ENCODE measurements at places on chromosomes 13 and 19. TPM values are rescaled to one million over a fixed set of nuclear protein-coding genes. Genes with fewer than 3 reads are reported as not detected.

DNA sequence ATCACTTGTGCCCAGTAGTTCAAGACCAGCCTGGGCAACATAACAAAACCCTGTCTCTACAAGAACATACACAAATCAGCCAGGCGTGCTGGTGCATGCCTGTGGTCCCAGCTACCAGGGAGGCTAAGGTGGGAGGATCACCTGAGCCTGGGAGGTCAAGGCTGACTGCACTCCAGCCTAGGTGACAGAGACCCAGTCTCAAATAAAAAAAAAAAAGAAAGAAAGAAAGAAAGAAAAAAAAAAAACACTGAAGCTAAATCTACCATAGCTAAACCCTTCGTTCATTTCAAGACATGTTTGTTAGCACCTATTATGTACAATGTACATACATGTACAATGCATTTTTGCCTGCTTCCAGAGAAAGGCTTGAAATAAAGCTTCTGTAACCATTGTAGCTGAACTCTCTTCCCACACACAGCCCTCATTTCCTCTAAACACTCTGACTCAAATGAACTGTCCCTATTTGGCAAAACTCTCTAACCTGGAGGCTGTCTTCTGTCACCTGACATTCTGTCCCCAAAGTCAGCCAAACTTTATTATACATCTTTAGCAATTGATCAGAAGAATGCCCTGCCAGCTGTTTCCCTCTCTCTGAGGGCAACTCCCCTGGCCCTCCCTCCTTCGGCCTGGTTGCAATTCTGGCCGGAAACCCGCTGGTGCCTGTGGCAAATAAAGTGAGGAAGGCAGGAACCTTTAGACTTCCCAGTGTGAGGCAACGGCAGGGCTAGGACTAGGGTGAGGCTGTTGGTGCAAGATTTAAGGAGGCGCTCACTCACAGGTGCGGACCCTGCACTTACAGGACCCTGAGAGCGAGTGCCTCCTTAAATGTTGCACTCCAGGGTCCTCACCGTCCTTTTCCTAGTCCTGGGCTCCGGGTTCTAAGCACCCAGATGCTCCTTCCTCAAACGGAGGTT lies 1.8 kb downstream of the ETHE1 start:
- no peaks in the 10 kb centered on the region for H3K36me3 ChIP-seq
- H3K4me3 ChIP-seq, result peak overlapping the region; percentile 87
- H3K27me3 ChIP-seq, result no peaks in the 10 kb centered on the region
- H3K27ac ChIP-seq, result peak overlapping the region; percentile 83

GRCh38 chr19:1700733-1701663 lies 48.6 kb upstream of the TCF3 start:
- no peaks in the 10 kb centered on the region for H3K4me1 ChIP-seq
- no peak for DNase-seq
- H3K4me3 ChIP-seq, result no peak overlapping the region
- H3K27me3 ChIP-seq, result peaks cover 45% of the 10 kb centered on the region

- H3K36me3 ChIP-seq, result peaks cover 18% of the 10 kb centered on the region
- H3K4me1 ChIP-seq, result peaks cover 32% of the 10 kb centered on the region
- H3K27me3 ChIP-seq, result peaks cover 24% of the 10 kb centered on the region
- peak overlapping the region; percentile 80 for H3K4me3 ChIP-seq
- peak overlapping the region; percentile 100 for H3K27ac ChIP-seq
These were observed 4.8 kb upstream of the KCNC3 start for GRCh38 chr19:50333737-50334617.

DNA sequence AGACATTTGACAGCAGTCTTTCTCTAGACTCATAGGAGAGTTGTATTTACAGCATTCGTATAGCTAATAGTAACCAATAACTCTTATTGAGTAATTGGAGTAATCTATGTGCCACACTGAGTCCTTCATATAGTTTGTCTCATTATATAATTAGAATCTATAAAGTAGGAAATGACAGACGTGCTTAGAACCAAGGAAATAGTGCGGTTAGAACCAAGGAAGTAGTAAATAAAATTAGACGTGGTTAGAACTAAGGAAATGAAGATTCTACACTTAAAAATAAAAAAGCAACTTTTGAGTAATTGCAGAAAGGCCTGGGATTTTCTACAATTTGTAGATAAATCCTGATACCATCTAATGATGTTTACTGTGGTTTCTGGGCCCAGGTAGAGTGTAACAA lies 107.8 kb upstream of the TNFSF11 start:
- H3K4me1 ChIP-seq, result no peaks in the 10 kb centered on the region
- H3K27me3 ChIP-seq, result peaks cover 3% of the 10 kb centered on the region
- H3K36me3 ChIP-seq, result no peaks in the 10 kb centered on the region
- DNase-seq, result no peak
- no peak overlapping the region for H3K27ac ChIP-seq

DNA sequence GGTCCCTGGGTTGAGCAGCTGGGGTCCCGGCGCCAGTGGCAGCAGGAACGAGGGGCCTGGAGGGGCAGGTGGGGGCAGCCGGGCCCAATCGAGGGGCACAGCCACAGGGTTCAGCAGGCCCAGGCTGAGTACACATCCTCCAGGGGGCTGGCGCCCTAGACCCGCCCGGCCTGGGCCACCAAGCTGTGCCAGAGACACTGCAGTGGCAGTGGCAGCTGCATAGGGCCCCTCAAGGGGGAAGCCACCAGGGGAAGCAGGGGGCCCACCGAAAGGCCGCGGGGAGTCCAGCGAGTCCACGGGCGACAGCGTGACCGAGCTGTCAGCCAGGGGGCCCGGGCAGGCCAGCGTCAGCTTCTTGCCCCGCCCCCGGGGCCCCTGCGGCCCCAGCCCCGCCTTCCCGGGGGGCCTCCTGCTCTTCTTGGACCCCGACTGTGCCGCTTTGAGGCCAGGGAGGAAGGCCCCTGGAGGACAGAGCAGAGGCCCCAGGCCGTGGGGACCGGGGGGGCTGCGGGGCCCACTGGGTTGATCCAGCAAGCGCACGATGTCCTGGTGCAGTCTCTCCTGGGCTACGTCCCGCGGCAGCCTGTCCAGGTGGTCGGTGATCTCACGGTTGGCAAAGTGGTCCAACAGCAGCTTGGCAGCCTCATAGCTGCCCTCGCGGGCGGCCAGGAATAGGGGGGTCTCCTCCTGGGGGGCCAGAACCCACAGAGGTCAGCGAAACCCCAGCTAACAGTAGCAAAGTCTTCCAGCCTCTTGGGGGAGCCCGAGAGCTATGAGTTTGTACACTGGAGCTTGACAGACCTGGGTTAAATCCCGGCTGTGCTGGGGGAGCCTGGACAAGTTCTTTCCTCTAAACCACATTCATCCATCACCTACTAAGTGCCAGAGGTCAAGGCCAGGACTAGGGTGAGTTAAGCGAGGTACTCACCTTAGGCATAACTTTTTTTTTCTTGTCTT lies 39.5 kb downstream of the NOTCH3 start:
- no peak overlapping the region for H3K4me3 ChIP-seq
- H3K36me3 ChIP-seq, result peaks cover 43% of the 10 kb centered on the region

GRCh38 chr13:80339912-80340650 lies 845 bp downstream of the SPRY2 start:
- no peak overlapping the region for H3K4me3 ChIP-seq
- no peak overlapping the region for H3K27ac ChIP-seq
- H3K27me3 ChIP-seq, result no peaks in the 10 kb centered on the region
- H3K36me3 ChIP-seq, result peaks cover 13% of the 10 kb centered on the region

DNA sequence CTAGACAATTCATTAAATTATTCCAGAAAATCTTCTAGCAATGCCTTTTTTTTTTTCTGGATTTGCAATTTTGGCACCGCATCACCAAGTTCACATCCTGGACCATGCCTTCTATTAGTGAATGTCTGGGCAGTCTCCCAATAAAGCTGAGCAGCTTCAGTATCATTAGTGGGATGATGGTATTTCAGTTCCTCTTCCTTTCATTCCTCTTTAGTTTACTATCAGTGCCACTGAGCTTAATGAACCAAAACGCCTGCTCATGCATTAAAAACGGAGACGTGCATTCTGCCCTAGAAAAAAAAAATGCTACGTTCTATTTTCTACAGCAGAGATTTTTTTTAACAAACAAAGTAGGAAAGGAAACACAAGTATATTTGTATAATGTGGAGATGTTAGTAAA lies 343.0 kb downstream of the PCDH9 start:
- H3K27ac ChIP-seq, result no peak overlapping the region
- H3K27me3 ChIP-seq, result no peaks in the 10 kb centered on the region
- H3K36me3 ChIP-seq, result no peaks in the 10 kb centered on the region
- no peak overlapping the region for H3K4me3 ChIP-seq
- DNase-seq, result no peak

The CCDC122 gene
- 16.4 TPM for total RNA-seq

The PBX4 gene
- 12.8 TPM for total RNA-seq

The IL17D gene
- 6.2 TPM for total RNA-seq

The LRRC63 gene
- total RNA-seq, result 0.38 TPM

The WDR87 gene
- total RNA-seq, result 0.16 TPM

Measured in mesothelial cell of epicardium (in vitro differentiated cells).